ENCODE measurements at places on chromosomes 6 and 20.
A peak's percentile ranks its signal among the peaks of the same experiment; 100 is the strongest.

- DNase-seq, result no peak
Measured at GRCh38 chr6:15166121-15166520, 79.7 kb upstream of the JARID2 start.

DNA sequence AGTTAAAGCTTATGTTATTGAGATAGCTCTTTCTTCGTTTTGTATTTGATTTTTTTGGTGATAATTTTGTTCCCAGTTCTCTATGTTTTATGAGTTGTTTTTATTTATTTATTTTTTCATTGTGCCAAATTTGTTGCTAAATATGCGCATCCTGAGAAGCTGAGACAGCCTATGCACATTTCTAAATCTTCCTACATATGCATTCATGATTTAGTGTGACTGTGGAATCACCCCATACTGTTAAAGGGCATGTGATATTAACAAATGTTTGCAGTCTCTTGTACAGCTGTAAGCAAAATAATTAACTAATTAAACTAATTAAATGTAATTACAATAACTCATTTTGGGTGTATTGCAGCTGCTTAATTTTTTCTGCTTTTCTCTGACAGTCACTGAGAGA, 10.4 kb downstream of the TFAP2B start:
- DNase-seq, result no peak

DNA sequence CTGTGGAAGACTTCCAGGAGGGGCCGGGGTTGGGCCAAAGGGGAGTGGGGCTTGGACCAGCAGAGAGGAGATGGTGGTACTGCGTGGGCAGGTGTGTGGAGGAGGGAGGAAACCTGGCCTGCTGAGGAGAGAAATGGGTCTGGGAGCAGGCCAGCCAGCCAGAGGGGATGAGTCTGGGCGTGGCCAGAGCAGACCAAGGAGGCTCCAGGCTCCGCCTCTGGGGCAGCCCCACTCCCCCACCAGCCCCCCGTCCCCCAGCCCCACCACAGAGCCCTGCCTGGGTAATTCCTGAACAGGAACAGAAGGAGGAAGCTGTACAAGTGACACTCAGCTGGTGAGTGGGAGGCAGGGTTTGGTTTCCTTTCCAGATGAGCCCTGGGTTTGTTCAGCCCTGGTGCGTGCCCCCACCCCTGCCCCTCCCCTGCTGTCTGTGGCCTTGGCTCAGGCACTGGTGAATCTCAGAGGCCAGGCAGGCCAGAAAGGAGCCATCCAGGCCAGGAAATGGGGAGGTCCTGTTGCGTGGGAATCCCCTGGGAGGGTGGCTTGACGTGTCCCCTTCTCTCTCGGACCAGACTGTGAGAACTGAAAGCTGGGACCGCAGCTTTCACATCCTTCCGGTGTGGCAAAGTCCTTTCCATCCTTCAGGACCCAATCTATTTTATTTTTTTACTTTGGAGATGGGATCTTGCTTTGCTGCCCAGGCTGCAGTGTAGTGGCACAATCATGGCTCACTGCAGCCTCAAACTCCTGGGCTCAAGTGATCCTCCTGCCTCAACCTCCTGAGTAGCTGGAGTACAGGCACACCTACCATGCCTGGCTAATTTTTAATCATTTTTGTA, 9.4 kb upstream of the SRC start:
- DNase-seq, result peak; percentile 35

DNA sequence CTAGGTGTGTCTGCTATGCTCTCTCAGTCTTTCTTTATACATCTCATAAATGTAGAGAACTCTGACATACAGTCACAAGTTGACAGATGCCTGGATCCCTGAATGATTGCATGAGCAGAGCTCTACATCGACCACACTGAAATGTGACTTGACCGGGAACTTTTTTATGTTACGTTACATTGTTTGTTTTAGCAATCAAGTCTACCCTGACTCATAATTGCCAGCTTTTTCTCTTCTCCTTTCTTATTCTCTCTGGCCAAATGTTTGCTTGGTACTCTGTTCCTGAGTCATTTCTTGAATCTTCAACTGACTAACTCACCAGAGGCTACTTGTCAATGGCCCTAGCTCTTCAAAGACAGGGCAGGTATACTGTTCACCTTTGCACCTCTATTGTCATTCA, 213.6 kb upstream of the DTNBP1 start:
- DNase-seq, result no peak

GRCh38 chr20:57209413-57209812, 57.0 kb downstream of the BMP7 start:
- DNase-seq, result no peak

DNA sequence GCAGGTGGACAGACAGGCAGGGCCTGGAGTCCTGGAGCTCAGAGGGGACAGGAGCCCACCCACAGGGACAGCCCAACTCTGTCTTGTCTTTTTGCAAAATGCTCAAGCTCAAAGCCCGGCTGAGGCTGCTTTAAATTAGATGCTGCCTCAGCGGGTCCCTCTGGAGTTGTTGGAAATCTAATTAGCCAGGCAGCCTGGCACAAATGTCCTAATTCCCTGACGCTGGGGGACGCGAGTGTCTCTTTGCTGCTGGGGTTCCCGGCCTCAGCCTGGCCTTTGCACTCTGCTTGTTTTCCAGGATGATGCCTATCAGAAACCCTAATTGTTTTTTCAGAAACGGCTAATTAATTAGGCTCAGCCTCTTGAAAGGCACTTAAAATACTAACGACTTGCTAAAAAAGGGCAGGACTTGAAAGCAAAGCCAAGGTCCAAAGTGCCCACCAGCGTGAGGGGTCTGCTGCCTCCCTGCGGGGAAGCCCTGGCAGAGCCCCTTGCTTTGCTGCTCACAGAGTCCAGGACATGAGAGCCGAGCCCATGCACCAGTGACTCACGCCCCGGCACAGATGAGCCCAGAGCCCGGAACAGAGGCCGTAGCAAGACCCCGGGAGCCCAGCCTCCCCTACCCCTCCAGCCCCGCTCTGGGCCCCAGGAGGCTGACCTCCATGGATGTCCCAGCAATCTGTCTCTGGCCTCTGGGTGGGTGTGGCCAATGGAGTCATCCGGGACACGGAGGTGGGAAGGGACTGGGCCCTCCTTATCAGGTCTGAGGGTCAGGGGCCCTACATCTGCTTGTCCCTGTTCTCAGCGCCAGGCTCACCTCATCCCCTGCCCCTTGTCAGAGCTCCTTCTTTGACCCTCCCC, 46.0 kb upstream of the BHLHE23 start:
- DNase-seq, result no peak

DNA sequence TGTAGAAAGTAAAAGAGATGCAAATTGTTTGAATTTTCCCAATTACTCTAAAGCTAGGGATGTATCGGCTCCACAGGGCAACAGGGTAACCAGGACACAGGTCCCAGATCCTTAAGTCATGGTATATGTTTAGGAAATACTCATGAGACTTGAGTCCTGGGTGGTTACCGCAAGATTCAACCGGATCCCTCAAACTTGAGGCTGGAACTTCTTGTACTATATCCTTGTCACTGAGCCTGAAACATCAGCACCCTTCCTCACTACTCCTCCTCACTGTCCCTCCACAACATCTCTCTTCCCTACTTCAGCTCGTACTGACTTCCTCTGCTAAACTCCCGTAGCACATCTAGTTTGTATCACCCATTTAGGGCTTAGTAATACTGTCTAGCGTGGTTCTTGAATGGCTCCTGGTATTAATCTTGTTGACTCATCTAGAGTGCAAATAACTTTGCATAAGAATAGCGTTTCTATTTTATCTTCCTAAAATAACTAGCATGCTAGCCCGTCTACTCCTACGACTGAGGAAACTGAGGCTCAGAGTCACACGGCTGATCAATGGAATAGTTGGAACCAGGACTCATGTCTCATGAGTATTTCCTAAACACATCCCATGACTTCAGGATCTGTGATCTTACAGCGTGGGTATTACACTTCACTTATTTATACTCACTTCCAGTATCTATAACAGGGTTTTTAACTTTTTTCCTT, 72.1 kb downstream of the FILIP1 start:
- DNase-seq, result no peak

DNA sequence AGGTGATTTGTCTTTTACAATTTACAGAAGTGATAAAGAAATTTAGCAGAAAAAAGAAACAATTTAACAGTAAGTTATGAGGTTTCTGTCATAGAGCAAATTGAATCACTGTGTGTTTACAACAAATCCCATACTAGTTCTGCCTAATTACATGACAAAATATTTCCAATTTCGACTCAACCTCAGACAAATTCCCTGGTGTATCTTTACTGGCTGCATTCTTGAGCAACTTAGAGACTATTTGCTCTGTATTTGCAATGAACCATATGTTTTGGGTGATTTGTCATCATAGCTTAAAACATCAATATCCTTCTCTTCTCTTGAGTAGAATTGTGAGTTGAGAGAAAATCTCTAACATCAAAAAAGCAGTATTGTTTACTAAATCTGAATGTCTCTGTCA, 128.7 kb downstream of the SIM1 start:
- no peak for DNase-seq

DNA sequence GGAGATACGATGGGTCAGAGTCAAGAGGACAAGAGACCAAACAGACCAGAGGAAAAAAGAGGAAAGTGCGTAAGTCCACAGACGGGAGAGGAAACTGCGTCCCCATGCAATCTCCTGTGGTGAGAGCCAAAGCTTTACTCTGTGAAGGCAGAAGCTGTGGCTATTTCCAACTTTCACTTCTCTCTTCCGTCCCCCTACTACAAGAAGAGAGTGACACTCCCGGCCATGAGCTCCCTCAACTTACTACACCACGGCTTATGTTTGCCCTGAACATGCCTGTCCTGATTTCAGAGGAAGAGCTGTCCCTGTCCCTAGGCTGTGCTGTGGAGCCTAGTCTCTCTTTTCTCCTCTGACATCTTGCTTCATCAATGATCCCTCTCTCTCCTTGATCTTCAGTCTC, 11.5 kb upstream of the SSR1 start:
- no peak for DNase-seq

- no peak for DNase-seq
Measured at GRCh38 chr6:125562156-125562555, 187.3 kb upstream of the HEY2 start.

GRCh38 chr20:41095110-41095969, 42.0 kb upstream of the PLCG1 start:
- DNase-seq, result peak; percentile 20

GRCh38 chr6:15380351-15380750, 134.5 kb downstream of the JARID2 start:
- DNase-seq, result no peak

DNA sequence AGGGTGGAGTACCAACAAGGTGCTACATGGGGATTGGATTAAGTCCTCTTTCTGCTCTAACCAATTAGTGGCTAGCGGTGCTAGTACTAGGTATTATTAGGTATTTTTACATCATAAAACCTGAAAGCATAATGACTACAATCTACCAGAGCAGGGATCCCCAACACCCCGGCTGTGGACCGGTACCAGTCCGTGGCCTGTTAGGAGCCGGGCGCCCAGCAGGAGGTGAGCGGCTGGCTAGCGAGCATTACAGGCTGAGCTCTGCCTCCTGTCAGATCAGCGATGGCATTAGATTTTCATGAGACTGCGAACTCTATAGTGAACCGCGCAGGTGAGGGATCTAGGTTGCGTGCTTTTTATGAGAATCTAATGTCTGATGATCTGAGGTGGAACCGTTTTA, 9.1 kb upstream of the CD40 start:
- no peak for DNase-seq

GRCh38 chr20:15584507-15584906, 988.7 kb downstream of the KIF16B start:
- no peak for DNase-seq

DNA sequence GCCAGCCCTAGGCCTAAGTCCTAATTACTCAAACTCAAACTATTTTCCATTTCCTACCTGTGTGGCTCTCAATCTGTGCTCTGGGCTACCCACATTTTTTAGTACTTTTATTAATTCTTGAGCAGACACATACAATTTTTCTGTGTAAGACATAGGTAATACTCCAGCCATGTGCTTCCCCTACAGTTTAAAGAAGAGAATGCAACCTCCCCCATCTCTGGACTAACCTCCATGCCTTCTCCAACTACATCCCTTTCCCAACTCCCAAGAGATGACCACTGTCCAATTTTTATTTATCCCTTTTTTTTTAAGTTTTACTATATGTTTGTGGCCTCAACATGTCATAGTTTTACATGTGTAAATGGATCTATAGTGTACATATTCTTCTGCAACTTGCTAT, 5.8 kb downstream of the HMGN4 start:
- no peak for DNase-seq

GRCh38 chr6:55819811-55820210, 55.6 kb downstream of the BMP5 start:
- DNase-seq, result no peak

DNA sequence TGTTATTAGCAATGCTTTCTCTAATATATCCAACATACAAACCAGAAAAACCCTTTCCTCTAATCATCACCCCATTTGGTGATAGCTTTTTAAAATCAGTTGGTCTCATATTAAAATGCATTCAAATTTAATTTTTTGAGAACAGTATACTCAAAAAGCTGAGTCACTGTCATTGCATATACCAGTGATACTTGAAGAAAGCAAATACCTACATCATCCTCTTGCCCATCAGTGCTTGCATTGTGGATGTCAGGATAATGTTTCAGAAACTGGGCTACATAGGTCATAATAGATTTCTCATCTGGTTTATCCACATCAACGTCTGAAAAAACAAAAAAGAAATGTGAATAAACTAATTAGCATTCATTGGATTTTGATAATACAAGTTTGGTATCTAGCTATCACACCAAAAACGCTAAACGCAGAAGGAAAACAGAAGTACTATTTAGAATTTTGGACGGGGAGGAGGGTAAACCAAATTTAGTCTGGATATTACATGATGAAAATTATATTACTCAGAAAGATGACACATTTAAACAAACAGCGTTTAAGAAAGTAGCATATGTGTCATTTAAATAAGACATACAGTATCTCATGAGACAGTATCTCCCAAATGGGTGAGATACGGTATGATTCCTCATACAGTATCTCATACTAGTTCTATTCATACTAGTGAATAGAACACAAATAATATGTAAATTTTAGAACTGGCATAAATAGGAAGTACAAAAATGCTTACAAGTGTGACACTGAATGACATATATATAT, 134.6 kb downstream of the SYNE1 start:
- no peak for DNase-seq

DNA sequence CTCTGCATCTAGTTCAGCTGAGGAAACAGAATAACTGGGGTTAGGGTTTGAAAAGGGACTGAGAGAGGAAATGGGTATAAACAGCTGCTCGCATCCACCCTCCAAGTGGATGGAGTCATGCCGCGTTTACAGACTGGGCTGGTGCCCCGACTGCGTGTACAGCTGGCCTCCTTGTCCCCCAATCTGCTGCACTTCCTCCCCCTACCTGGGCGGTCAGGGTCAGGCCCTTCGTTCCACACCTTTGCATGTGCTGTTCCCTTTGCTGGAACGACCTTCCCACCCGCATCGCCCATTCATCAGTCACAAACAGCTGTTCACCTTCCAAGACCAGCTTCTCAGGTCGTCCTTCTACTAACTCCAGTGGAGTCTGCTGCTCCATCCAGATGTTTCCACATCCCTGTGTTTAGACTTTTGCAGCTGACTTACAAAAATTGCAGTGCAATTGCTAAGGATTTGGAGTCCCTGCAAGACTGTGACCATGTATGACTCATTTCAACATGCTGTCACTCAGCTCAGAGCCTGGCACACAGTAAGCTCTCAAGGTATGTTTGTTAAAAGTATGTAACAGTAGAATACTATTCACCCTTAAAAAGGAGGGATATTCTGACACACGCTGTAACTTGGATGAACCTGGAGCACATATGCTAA, 129.3 kb downstream of the DTNBP1 start:
- no peak for DNase-seq

GRCh38 chr6:135493218-135493961, 4.2 kb downstream of the AHI1 start:
- no peak for DNase-seq

All from stimulated activated CD4-positive, alpha-beta T cell treated with anti-CD3 and anti-CD28 coated beads, Interleukin-12 subunit alpha, Interleukin-12 subunit beta, amount 100 ng/mL, for 24 hours (primary cell).